ENCODE measurements at places on chromosomes 6 and 20.

GRCh38 chr20:61514396-61514795, 262.3 kb downstream of the CDH4 start:
- DNase-seq, result no peak

GRCh38 chr20:47724396-47724795, 60.9 kb downstream of the SULF2 start:
- DNase-seq, result no peak

GRCh38 chr6:146253691-146254090, 224.8 kb downstream of the GRM1 start:
- no peak for DNase-seq

GRCh38 chr6:10391799-10392198, 23.1 kb downstream of the TFAP2A start:
- no peak for DNase-seq

DNA sequence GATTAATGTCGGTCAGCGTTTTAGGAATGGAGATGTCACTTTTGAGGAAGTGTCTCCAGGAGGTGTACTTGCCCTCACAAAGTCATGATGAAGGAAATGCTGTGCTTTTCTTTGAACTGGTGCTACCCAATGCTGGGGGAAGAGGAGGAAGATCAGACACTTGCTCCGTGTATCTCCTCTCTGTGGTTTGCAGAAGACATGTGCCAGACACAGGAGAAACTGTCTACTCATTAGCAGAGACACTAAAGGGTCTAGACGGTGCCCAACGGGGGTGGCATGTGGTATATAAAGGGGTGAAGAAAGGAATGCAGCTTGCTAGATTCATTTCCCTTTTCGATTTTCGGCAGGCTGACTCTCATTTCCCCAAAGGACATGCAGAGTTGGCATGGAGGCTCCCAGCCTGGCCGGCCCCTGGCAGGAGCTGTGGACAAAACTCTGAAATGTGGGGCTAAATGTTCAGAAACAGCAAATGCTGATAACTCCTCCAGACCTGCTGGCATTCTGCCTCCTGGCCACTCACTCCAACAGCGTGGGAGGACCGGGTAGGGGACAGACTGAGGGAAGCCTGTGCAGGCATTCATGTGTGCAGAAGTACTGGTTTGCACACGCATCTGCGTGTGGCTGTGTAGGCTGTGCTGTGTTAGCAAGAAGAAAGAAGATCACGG, 59.6 kb upstream of the QKI start:
- no peak for DNase-seq

DNA sequence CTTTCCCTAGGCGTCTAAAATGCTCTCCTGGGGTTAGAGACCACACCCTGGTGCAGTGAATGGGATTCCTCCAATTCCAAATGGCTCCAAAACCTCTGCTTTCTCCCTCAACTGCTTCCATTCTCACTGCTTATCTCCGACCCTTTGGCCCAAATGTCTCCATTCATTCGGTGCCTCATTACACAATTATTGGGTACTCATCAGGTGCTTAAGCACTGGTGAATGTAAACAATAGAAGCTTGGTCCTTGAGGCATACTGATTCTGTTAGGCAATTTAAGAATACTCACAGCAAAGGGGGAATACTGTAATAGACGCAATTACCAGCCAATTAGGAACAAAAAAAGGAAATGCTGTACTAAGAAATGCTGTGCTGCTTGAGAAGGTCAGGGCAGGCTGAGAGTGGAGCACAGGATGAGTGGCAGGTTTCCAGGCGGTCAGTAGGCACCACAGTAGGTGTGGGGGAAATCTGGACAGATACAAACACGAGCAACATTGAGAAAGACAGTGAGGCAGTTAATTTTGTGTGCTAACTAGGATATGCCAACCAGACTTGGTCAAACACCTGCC, 23.0 kb downstream of the GMDS start:
- no peak for DNase-seq

- DNase-seq, result no peak
Measured at GRCh38 chr6:113662093-113662665, 195.0 kb upstream of the MARCKS start.

DNA sequence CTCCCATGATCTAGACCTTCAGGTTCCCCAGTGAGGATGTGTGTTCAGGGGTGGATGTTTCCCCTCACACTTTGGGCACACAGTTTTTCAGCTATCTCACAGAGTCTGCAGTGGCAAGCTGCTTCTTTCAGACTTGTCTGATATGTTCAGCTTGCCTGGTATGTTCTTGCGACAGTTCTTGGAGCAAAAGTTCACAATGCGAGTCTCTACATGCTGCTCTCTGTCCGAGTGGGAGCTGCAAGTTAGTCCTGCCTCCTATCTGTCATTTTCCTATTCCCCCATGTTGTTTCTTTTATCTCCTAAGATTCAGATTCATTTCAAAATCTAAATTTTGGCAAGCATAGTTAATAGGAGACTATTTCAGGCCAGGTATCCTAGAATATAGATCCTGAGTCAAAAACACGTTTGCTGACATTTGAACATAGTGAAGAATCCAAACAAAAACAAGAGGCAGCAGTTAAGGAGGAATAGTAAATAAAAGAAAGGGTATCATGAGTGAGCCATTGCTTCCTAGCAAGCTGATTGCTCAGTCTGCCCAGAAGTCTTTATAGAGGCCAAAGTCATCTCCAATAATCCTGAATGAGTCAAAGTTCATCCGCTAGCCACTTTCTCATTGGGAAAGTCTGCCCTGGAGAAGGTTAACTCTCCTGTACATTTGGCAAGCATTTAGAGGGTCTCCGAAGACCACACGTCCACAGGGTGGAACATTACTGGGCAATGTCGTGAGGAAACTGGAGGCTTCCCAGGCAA, 140.2 kb upstream of the MOCS1 start:
- DNase-seq, result no peak

DNA sequence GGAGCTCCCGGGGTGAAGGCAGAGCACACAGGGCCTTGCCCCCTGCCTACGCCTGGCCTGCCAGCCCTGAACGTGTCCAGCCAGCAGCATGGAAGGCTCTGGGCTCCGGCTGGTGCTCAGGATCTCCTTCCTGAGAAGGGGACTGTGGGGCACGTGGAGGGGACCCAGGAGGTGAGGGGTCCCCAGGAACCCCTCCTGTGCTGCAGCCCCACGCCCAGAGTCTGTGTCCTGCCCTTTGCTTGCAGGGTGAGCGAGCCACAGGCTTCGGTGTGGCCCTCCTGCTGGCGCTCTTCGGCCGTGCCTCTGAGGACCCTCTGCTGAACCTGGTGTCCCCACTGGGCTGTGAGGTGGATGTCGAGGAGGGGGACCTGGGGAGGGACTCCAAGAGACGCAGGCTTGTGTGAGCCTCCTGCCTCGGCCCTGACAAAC, 22.3 kb downstream of the NPEPL1 start:
- DNase-seq, result no peak

GRCh38 chr20:43959079-43959919, 44.6 kb downstream of the TOX2 start:
- no peak for DNase-seq

- DNase-seq, result peak; percentile 94
Measured at GRCh38 chr6:106159531-106159940, 73.4 kb downstream of the PRDM1 start.
